T-helper 17 cell (primary cell): ENCODE measurements at places on chromosomes 4 and X. TPM values are rescaled to one million over a fixed set of nuclear protein-coding genes. Genes with fewer than 3 reads are reported as not detected.

- peaks cover 5% of the 10 kb centered on the region for H3K36me3 ChIP-seq
- DNase-seq = no peak
- no peak overlapping the region for H3K4me3 ChIP-seq
- no peak overlapping the region for H3K27ac ChIP-seq
Measured at GRCh38 chrX:12825801-12826200, 34.6 kb downstream of the PRPS2 start.

Gene ASB11
- total RNA-seq = not detected

- H3K36me3 ChIP-seq = no peaks in the 10 kb centered on the region
- H3K27ac ChIP-seq = no peak overlapping the region
Measured at GRCh38 chr4:130985371-130985770, 1889.4 kb downstream of the C4orf33 start.

- peak overlapping the region; percentile 41 for H3K4me3 ChIP-seq
- H3K27ac ChIP-seq = no peak overlapping the region
- H3K27me3 ChIP-seq = no peaks in the 10 kb centered on the region
- H3K36me3 ChIP-seq = no peaks in the 10 kb centered on the region
- H3K4me1 ChIP-seq = peaks cover 8% of the 10 kb centered on the region
- no peak for DNase-seq
Measured at GRCh38 chr4:82293304-82293703, 80.5 kb downstream of the HNRNPD start.

DNA sequence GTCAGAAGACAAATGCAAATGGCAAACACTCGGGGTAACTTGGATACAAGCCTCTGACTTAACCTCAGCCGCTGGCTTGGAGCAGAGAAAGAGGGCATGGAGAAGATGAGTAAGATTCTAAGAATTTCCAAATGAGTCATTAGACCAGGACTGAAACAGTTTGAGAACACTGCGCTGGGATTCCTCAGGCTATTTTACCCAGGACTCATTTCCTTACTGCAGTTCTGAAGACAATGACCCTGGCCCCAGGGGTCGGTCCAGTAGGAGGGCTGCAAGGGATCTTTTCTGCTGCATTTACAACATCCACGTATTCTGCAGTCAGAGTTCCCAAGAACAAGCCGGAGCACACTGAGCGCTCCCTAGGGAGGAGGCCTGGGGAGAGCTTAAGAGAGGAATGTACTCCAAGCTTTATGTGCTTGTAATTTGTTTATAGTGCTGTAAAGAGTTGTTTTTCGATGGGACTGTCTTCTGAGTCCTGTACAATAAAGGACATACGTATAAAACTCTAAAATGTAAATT lies 27.3 kb upstream of the SORBS2 start:
- no peak for DNase-seq
- peaks cover 2% of the 10 kb centered on the region for H3K27me3 ChIP-seq
- H3K4me3 ChIP-seq = no peak overlapping the region
- no peaks in the 10 kb centered on the region for H3K4me1 ChIP-seq
- H3K27ac ChIP-seq = no peak overlapping the region

Gene IL21
- total RNA-seq = 0.77 TPM

- H3K4me1 ChIP-seq = no peaks in the 10 kb centered on the region
- H3K36me3 ChIP-seq = no peaks in the 10 kb centered on the region
- no peak overlapping the region for H3K27ac ChIP-seq
- H3K27me3 ChIP-seq = no peaks in the 10 kb centered on the region
Measured at GRCh38 chr4:65521666-65522065, 148.6 kb downstream of the EPHA5 start.
